ENCODE measurements at places on chromosomes 1 and 21.

GRCh38 chr1:232507571-232507970 lies 122.4 kb downstream of the SIPA1L2 start:
- no peak for DNase-seq

DNA sequence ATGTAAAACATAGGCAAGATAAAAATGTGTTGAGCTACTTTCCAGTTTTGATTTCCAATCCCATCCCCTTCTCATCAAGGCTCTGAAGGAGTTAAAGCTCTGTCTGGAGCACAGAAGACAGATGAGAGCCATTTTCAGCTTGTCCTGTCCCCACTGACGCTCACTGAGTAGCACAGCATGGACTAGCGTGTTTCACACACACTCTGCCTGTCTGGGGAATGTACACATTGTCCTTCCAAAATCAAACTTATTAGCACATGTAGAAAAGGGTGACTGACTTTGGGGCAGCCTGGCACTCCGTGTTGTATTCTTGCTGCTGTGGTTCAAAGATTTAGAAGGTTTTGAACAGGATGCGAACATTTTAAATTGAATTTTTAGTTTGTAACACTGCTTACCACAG lies 139.2 kb downstream of the NEK7 start:
- DNase-seq, result no peak

GRCh38 chr1:109619576-109620400 lies at the start of the genes AMPD2 and GNAT2:
Gene AMPD2 (plus strand): TSS chr1:109619837. CDS start chr1:109621176, 1,339 bp downstream.
Gene GNAT2 (minus strand): TSS chr1:109619616. CDS start chr1:109612870, 6,746 bp downstream.
- peak; percentile 80 for DNase-seq

- DNase-seq, result no peak
Measured at GRCh38 chr1:1614204-1614953, 921 bp upstream of the MIB2 start.

DNA sequence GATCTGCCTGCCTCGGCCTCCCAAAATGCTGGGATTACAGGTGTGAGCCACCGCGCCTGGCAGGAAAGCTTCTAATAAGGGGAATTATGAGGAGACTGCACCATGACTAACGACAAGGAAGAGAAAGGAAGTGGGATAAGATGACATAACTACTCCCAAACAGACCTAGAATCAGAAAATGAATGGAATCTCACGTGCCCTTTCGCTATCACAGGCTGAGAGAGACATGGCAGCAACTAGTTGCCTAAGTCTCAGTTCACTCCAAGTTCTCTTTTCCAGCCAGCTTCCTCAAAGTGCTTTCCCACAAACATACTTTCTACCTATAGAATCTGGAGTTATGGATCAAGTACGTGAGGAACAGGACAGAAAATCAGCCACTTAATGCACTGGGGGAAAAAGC lies 2.0 kb downstream of the PI4KB start:
- no peak for DNase-seq

- DNase-seq, result no peak
Measured at GRCh38 chr1:63966016-63966415, 192.2 kb downstream of the ROR1 start.

- no peak for DNase-seq
Measured at GRCh38 chr1:89855413-89856123, 34.7 kb downstream of the LRRC8D start.

GRCh38 chr1:50666849-50667248 lies 243.6 kb upstream of the DMRTA2 start:
- no peak for DNase-seq

DNA sequence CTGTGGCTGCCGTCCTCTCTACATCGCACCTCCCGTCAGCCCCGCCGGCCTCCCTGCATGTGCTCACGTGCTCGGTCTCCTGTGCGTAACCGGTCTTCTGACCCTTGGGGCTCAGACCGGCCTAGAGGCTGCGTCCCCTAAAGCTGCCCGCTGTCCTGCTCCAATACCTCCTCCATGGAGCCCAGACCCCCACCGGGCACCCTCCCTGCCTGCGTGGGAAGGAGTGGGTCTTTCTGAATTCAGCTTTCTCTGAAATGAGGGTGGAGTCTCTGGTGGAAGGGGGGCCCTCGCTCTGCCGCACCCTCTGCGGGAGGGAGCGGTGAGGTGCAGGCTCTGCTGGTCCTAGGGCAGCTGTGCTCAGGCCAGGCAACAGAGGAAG lies 18.7 kb upstream of the POFUT2 start:
- no peak for DNase-seq
